Activated gamma-delta T cell treated with anti-CD3 and anti-CD28 coated beads, Interleukin-2, amount 50 U/mL, for 16 hours (primary cell): ENCODE measurements at places on chromosomes 11 and 22.

DNA sequence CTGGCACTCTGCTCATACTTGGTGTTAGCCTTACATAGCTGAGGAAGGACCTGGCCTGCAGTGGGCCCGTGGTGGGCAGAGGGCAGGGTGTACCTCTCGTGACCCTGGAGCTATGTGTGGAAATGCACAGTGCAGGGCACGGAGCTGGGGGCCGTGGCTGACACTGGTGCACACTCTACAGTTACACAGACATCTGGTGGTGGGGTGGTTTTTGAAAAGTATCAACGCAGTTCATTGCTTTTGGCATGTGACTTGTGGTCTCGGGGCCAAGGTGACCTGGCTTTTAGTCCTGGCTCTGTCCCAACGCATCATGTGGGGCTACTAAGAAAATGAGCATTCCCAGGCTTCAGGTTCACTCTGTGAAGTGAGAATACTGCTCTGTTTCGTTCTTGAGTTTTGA lies 553.6 kb downstream of the NTM start:
- DNase-seq, result no peak

- DNase-seq, result no peak
These were observed 473.0 kb downstream of the BRD1 start for GRCh38 chr22:49354516-49355210.

GRCh38 chr11:22539821-22540256 lies 85.8 kb downstream of the FANCF start:
- no peak for DNase-seq

DNA sequence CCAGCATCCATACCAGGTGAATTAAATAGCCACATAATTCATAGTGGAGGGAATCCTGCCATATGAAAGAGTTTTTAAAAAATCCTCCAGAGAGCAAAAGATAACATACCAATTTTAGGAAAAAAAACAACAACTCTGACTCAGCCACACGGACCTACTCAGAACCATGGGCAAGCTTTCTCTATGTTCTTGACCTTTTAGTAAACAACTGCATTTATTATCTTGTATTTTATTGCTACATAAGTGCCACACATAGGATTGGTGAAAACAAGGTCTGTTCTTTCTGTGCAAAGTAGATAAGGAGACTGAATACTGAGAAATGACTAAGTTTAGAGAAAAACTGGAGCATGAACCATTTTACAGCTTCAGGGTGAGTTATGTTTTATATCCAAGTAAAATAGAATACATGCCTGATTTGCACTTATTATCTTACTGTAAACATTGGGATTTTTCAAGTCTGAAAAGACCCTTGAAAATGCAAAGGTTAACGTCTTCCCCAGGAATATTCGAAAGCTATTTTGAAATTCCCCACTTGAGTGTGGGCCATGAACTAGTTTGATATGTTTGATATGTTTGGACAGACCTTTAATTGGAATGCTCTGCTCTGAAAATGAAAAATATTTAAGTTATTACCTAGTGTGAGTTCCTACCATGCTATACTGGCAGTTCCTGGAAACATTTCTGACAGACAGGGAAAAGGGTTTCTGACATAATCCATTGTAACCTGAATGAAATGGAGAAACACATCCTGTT lies 89.5 kb upstream of the DDI1 start:
- DNase-seq, result no peak

DNA sequence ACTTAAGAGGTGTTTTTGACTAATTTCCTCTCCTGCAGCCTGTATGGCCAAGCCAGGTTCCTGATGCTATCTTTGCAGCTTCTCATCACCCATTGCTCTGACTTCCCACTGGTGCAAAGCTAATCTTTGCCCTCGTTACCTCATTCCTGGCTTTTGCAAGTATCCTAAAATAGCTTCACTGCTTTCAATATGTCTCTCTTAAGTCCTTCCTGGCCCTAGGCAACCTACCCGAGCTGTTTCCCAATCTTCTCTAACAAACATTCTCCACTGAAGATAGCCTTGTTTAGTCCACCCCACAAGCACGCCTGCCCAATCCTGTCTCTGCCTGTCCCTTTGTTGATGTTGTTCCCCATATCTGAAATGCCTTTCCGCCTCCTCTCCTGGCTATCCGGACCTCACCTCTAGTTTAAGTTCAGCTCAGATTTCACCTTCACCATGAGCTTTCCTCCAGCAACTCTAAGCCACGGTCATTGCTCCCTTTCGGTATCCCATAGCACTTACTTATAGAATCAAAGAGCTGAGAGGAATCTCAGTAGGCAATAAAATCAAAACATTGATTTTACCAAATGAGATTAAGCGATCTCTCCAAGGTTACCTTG lies 30.1 kb upstream of the CECR2 start:
- no peak for DNase-seq

- no peak for DNase-seq
These were observed 13.7 kb upstream of the DRD2 start for GRCh38 chr11:113488931-113489351.

- no peak for DNase-seq
These were observed 2.9 kb downstream of the ZP1 start for GRCh38 chr11:60870276-60870675.

DNA sequence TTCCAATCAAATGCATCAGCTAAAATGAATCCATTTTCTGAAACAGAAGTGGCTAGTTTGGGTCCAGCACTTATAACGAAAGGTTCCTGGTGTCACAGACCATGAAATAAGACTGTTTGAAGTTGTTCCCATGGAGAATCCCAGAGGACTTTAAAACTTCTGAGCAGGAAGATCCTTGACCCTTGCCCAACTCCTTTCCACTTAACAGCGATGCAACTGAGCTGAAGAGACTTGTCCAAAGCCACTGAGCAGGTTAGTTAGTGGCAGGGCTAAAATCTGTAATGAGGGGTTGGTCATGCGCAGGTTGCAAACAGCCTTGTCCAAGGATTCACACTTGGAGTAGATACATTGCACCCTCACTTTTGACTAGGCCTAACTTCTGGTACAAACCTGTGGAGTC lies 1.3 kb downstream of the RAB38 start:
- no peak for DNase-seq

- DNase-seq, result no peak
These were observed 230.5 kb downstream of the MIAT start for GRCh38 chr22:26887916-26888315.

- no peak for DNase-seq
These were observed 11.6 kb downstream of the PPFIBP2 start for GRCh38 chr11:7525424-7525823.

DNA sequence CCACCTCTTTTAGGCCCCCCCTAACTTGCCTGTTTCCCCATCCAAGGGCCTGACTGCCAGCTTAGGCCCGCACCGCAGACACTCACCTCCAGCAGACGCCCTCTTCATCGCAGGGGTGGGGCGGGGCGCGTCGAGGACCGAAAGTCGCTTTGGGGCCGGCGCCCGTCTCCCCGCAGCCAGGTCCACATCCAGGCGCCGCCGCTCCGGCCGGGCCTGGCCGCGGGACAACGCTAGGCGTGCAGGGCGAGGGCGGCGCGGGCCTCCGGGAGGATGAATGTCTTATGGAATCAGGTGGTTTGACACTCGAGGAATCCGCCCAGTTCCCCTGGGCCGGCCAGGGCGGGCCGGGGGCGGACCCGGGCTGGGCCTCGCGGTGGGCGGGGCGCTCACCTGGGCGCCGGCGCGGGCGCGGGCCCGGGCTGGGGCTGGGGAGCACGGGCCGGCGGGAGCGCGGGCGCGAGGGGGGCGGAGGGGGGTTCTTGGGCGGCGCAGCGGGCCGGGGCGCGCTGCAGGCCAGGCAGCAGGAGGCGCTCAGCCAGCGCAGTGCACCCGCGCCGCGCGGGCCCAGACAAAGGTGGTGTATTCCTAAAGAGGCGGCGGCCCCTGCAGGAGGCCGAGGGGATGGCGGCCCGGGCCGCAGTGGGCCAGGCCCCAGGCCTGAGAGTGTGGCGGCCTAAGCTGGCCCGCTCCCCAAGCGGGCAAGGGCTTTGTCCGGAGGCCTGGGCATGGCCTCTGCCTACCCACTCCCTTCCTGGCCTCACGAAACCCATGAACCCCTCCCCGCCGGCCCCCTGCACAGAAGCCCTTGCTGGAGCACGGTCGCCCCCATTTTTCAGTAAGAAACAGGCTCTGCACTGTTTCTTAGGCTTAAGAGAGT lies 177.6 kb downstream of the IGLL1 start:
- no peak for DNase-seq

DNA sequence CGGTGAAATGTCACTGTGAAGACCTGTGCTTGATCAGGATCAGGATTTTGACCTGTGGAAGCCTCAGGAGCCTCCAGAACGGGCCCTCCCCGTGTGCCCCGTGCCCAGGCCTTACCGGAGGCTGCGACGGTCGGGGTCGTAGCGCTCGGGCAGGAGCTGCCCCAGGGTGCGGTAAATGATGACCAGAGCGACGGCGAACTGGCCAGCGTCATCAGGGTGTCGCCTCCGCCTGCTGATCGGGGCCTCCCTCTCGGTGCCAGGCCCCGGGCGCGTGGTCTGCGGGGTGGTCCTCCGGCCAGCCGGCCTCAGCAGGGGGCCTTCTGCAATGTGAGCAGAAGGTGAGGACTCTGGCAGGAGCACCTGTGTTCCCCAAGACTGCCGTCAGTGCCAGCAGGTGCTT lies 46.2 kb downstream of the TRMU start:
- no peak for DNase-seq

GRCh38 chr22:36713436-36713835 lies 9.9 kb upstream of the CACNG2 start:
- no peak for DNase-seq

DNA sequence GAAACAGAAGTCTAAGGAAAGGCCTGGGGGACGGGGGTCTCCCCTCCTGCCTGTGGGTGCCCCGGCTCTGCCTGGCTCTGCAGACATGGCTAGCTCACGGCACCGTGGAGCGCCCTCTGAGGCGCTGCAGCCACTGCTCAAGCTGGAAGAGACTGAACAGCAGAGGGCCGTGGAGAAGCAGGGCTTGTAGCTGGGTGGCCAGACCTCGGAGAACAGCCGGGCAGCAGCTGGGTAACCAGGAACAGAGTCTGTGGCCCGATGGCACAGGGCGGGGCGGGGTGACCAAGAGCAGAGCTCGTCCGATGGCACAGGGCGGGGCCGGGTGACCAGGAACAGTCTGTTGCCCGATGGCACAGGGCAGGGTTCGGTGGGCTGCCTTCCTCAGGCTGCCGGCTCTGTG lies 18.1 kb downstream of the RNH1 start:
- DNase-seq, result no peak

- DNase-seq, result no peak
These were observed 6.3 kb upstream of the IZUMO1R start for GRCh38 chr11:94297985-94298576.

- DNase-seq, result no peak
These were observed 188.4 kb downstream of the ADAMTS15 start for GRCh38 chr11:130636722-130637464.

DNA sequence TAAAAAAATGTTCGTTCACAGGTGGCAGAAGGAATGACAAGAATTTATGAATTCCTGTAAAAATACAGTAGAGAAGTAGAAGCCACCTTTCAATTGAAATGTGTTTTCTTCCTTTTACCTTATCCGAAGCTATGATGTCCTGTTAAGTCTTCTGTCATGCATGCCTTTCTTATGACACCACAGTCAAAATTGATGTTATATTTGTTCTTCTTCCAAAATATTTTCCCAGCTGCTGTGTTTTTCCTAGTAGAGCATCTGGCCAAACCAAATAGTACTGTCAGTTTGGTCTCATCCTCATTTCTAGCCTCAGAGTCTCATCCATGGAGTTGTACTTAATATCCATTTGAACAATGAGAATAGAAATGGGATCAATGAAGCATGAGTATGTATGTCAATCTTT lies 206.1 kb downstream of the PGR start:
- DNase-seq, result no peak

DNA sequence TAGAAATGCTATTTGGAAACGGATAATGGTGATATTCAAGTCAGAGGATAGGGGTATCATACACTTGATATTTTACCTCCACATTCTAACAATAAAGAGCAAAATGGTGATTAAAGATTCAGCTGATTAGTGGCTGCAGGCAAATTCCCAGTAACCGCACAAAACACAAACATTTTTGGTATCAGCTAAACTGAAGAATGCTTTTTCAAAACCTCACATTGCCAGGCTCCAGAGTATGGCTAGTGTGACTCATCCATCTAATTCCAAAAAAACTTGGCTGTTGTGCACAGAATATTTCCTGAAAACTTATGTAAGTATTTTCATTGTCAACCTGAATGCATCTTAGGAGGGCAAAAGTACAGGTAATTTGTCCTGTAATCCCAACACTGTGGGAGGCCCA lies 10.9 kb downstream of the SRPRA start:
- no peak for DNase-seq

DNA sequence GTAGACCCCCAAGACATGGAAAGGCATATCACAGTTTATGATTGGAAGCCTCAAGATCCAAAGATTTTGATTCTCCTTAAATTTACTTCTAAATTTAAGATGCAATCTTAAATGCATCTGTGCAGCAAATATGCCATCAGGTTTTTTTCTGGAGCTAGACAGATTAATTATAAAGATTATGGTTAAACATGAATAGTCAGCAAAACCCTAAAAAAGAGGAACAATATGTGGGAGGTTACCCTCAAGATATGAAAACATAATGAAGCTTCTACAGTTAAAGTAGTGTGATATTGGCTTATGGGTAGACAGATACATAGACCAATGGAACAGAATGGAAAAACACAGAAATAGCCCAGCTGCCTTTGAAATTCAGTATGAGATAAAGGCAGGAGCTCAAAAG lies 31.7 kb downstream of the OR8B12 start:
- DNase-seq, result no peak

- DNase-seq, result no peak
These were observed 68.5 kb downstream of the GAB2 start for GRCh38 chr11:78349114-78349513.
